Dermis blood vessel endothelial cell (primary cell): ENCODE measurements at places on chromosomes 5 and 9.

GRCh38 chr5:139745800-139746690 lies 49.6 kb upstream of the PSD2 start:
- peak; percentile 76 for DNase-seq

DNA sequence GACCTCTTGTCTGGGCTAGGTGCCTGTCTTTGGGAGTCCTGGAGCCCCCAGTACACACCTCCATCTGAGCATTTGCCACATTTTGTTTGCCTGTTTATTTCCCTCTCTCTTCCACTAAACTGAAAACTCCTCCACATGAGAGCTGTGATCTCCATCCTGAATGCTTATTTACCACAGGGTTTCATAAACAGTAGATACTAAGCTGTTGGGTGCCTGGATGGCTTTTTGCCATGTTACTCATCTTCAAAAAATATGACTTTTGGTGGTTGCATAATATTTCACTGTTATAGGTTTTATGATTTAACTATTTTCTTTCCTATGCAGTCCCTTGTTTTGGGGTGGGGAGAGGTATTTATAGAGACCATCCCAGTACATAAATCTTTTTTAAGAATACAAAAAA lies 99.6 kb downstream of the APBA1 start:
- no peak for DNase-seq

- no peak for DNase-seq
Measured at GRCh38 chr9:109331353-109331752, 10.5 kb upstream of the EPB41L4B start.

GRCh38 chr5:139911425-139912120 lies 116.0 kb downstream of the PSD2 start:
- no peak for DNase-seq

- no peak for DNase-seq
Measured at GRCh38 chr9:36677611-36678010, 104.9 kb downstream of the MELK start.

GRCh38 chr5:59832577-59833301 lies 60.8 kb downstream of the PDE4D start:
- DNase-seq = no peak

DNA sequence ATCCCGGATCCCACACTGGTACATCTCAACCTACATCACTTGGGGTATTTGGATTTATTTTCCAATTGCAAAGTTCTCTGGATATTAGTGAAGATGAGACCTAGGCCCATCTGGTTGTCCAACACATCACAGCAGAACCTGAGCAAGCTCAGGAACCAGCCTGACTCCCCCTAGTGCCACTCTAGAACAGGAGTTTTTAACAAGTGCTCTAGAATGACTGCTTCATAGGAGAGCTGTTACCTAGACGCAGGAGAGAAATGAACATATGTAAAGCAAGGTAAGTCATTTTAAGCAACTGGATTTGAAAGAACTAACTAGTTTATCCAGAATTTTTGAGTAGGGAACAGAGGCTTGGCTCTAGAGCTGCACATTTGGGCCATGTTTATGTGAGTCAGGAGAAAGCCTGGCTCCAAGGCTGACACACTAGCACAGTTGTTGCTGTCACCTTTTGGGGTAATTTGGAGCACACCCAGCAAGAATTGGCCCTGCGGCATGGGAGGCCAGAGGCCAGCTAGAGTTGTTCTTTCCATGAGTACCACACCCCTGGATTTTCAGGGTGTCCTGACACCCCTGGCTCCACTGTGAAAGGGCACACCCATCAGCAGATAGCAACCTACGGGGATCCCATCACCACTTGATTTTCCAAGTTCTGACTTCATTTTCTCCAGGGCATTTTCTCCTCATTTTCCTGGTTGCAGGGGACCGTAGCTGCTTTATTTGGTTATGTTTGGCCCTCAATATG lies 110.9 kb upstream of the LPAR1 start:
- DNase-seq = no peak
